ENCODE measurements at places on chromosomes 4 and X.

DNA sequence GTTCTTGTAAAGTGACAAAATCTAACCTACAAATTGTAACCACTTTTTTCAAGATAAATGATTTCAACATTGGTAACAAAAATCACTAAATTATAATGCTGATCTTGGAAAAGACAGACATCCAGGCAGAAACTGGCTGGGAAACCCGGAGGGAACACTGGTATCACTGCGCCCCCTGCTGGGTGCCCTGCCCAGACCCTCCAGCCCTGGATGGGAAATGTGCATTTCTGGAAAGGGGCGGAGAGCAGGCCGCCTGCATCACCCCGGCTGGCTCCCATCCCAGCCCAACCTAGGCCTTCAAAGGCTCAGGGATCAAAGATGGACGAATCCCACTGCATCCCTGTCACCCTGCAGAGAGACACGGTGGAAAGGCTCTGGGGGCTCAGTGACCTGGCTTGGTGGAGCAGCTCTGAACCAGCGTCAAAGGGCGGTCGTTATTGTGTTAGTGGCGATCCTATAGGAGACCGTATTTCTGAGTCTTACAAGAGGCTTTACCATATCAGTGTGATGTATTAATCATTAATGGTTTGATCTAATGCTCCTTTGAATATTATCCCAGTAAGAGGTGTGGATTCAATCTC lies 37.3 kb downstream of the ACOX3 start:
- DNase-seq, result peak; percentile 86

DNA sequence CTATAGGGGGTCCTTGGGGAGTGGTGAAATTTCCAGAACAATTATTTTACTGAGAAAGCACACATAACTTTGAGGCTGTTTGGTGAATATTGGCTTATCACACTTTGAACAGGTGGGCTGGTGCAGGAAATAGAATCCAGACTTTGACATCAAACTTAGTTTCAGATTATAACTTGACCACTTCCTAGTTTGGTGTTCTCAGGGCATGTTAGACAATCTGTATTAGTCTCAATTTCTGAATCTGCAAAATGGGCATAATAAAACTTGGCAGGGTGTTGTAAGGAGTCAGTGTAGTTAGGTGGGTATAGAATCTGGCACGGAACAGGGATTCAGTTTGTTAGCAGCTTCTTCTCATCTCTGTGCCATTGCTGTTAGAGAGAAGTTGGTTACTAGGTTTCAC lies 43.3 kb upstream of the MBNL3 start:
- no peak for DNase-seq

- no peak for DNase-seq
Observed at GRCh38 chr4:113073451-113074005, 24.1 kb downstream of the ANK2 start.

GRCh38 chr4:82525307-82525911 lies 36.4 kb downstream of the TMEM150C start:
- DNase-seq, result no peak

DNA sequence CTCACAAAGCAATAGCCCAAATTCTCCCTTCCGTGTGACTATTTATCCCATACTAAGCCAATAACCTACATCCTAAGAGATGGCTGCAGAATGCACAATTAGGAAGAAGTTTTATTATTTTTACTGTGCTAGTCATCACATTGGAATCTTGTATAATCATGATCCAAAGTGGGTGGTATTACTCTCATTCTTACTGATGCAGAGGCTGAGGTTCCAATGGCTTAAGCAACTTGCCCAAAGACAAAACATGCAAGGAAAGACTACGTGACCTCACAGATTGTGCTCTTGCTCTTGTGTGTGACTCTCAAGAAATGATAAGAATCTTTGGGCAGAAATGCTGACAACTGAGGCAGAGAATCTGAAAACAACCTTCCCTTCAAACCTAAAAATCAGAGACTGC lies 212.2 kb downstream of the LDB2 start:
- no peak for DNase-seq

DNA sequence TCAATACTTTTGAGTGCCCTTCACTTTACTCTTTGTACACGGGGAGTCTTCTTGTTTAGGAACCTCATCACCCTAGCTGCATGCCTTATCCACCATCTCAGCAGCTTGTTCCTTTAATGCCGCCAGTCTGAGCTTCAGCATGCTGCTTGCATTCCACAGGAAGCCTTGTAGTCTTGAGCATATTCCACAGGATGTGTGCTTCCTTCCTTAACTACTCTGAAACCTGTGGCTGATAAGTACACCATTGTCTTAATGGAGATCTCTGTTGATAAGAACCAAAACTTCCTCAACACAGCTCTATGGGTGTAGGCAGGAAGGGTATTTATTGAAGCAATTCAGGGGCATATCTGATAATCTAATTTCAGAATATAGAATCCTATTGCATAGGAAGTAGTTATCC lies 24.4 kb upstream of the CCNI start:
- no peak for DNase-seq

DNA sequence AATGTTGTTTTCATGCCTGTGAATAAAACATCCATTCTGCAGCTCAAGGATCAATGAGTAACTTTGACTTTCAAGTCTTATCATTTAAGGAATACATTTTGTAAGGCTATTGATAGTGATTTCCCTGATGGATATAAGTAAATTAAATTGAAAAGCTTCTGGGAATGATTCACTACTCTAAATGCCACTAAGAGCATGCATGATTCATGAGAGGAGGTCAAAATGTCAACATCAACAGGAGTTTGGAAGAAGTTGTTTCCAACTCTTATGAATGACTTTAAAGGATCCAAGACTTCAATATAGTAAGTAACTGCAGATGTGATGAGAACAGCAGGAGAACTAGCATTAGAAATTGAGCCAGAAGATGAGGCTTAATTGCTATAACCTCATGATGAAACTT lies 1487.3 kb downstream of the PCDH7 start:
- no peak for DNase-seq

DNA sequence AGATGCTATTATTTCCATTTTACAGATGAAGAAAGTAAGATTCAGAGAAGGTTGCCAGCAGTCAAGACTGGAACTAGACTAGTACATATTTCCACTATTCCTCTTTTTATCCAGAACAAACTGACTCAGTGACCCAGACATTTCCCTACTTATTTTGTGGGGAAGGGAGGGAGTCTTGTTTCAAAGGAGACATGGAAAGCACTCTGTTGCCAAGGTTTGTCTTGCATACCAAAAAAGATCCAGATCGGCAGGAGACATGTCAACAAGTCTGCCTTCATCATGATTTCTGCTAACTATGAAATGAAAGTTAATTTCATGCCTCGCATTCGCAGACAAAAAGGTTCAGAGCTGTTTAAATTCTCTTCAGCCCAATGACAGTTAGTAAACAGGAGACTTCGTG lies 328.3 kb downstream of the DHX15 start:
- no peak for DNase-seq

DNA sequence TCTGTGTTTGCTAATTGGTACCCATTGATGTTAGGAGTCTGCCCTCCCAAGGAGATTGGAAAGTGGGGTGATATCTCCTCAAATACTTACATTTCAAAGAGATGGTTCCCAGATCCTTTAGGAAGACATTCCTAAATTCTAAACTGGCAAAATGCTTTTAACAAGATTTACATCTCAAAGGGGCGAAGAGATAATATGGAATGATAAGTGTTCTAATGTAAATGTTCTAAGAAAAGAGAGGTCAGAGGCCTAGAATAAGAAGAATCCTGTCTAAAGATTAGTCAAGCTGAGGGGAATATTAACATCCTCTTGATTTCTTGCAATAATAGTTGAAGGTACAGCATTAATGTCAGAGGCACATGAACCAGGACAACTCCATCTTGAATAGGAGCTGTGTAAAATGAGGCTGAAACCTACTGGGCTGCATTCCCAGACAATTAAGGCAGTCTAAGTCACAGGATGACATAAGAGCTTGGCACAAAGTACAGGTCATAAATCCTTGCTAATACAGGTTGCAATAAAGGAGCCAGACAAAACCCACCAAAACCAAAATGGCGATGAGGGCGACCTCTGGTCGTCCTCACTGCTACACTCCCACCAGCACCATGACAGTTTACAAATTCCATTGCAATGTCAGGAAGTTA lies 2248.1 kb downstream of the ARAP2 start:
- no peak for DNase-seq

- no peak for DNase-seq
Observed at GRCh38 chr4:336099-336892, 1.3 kb upstream of the ZNF141 start.

Data from NCI-H1694 (cell line).